DMS153 (cell line): ENCODE measurements at places on chromosomes 3 and 15.

- no peak for DNase-seq
These were observed 26.0 kb upstream of the THBS1 start for GRCh38 chr15:39554746-39555387.

DNA sequence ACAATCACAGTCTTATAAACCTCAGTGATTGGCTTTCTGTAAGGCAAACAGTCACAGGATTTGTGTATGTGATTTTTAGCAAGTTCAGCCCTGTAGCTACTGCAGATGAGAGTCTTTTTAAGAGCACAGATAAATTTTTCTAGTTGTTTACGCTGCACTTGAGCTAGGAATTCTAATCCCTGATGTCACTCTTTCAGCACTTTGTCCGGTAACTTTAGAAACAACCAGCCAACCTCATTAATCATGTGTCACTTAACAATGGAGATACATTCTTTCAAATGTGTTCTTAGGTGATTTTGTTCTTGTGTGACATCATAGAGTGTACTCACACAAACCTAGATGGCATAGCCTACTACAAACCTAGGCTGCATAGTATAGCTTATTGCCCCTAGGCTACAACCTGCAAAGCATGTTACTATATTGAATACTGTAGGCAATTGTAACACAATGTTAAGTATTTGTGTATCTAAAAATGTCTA, 36.8 kb upstream of the GOLGA6L2 start:
- DNase-seq = no peak

GRCh38 chr15:74060251-74060650, 22.1 kb downstream of the GOLGA6A start:
- no peak for DNase-seq

GRCh38 chr3:14031271-14031670, 93.4 kb downstream of the CHCHD4 start:
- DNase-seq = no peak
